ENCODE measurements at places on chromosomes 6 and 20. TPM values are rescaled to one million over a fixed set of nuclear protein-coding genes. Genes with fewer than 3 reads are reported as not detected.

Gene ENPP5
- total RNA-seq, result 2.6 TPM

Gene INSM1
- 0.82 TPM for total RNA-seq

Gene ADGRF1
- 0.08 TPM for total RNA-seq

Gene LY6G6D
- total RNA-seq, result not detected

Gene EYS
- 3.7 TPM for total RNA-seq

Gene NNAT
- 6.0 TPM for total RNA-seq

Gene PERP
- total RNA-seq, result 108 TPM

Gene KCNQ2
- 1.2 TPM for total RNA-seq

Gene OLIG3
- 1.1 TPM for total RNA-seq

Gene BHLHE23
- 0.50 TPM for total RNA-seq

Gene ARG1
- total RNA-seq, result 0.90 TPM

Gene FERMT1
- 0.21 TPM for total RNA-seq
